Hematopoietic multipotent progenitor cell treated with erythropoietin and hydrocortisone succinate and interleukin-3 and kit ligand, for 8 days (in vitro differentiated cells): ENCODE measurements at places on chromosomes 6 and 20.

DNA sequence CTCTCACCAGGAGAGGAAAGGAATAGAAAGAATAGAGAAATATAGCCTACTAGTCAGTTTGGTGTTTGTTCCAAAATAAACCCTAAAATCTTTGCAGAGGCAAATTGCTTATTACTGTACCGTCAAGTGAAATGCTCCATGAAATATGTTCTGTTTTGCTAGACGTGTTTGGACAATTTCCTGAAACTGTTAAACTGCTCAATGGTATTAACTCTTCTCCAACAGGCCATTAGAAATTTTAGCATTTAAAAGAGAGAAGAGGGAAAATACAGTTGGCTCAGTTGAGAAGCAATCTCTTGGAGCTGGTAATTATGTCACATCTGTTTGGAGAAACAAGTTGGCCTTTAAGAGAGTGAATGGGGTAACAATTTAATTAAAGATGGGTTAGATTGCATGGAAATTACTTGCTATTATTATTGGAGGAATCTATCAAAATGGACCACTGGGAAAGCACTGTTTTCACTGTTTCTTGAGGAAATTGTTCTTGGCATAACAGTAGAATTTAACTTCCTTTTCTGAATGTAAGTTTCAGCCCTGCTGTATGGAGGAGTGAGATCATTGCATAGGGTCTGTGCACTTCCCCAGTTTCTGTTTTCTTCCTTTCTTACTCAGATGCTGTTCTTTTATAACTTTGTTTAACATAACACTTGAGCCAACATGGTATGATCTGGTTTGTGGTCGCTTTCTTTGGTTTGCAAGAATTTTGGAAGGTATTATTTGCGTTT is 373.6 kb downstream of the PLCB1 start:
- DNase-seq = no peak

- no peak for DNase-seq
Measured at GRCh38 chr20:1062334-1063010, 55.9 kb upstream of the PSMF1 start.

DNA sequence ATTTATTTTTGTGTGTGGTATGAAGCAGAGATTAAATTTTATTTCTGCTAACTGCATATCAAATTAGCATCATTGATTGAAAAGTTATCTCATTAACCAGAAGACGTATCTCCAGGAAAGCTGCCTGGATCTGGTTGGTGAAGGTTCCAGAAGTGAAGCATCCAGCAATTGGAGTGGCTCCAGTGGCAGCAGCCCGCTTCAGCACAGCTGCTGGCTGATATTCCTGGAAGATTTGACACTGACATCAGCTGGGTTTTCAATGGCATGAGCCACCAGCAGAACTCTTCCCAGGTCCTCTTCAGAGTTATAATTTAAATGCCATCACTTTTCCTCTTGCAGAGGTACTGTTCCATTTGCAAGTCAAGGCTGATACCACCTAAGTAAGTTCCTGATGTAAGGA is 363.5 kb downstream of the BCKDHB start:
- no peak for DNase-seq

GRCh38 chr6:29720863-29721262 is 2.4 kb upstream of the HLA-F start:
- no peak for DNase-seq

DNA sequence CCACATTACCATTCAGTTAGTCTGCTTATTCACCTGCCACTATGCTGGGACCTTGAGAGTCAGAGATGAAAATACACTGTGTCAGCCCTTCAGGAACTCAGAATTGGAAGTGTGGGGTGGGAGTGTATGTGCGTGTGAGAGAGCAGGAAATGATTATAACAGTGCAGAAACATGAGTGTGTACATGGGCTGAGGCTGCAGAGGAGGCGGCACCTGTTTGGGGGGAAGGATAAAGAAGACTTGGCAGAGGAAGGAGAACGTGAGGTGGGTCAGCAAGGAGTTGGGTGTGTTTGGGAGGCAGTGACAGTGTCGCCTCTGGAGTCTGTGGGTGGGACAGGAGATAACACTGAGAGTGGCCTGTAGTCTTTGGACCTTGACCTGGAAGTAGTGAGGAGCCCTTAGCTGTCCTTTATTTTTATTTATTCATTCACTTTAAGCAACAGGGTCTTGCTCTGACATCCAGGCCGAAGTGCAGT is 3.1 kb downstream of the CHMP4B start:
- peak; percentile 29 for DNase-seq

- no peak for DNase-seq
Measured at GRCh38 chr20:20289331-20289730, 78.6 kb upstream of the INSM1 start.

DNA sequence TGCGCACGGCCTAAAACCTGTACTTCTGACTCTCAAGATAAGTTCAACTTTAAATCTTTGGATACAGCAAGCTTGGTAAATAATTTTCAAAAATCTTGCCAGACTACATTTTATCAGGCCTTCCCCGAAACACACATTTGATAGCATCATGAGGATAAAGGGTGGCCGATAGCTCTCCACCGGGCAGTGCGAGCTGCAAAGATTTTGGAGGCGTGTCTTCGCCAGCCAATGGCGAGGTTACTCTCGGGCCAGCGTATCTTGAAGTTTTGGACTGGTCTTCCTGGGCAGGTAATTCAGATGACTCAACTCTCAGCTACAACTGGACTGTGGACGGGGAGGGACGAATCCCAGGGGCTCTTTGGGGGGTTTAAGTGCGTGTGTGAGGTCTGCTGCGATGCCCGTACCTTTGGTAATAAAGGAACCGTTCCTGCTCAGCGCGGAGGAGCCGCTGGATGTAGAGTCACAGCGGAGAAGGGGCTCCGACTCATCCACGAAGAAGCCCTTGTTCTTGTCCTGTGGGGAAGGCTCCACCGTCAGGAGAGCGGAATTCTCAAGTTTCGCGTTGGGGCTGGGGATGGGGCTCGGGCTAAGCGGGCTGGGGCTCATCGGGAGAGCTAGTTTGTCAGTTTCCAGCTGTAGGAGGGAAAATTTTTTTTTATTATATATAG is 75.3 kb downstream of the TNFRSF21 start:
- DNase-seq = no peak

DNA sequence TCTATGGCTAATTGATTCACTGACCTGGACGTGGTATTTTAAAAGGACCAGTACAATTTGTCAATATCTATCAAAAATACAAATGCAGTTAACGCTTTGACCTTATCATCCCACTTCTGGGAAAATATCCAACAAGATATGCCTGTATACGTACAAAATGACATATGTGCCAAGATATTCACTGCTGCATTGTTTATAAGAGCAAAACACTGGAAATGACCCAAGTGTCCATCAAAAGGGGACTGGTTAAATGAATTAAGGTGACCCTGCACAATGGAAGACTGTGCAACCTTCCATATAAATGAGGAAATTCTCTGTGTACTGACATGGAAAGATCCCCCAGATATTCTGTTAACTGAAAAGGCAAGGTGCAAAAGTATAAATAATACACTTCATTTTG is 13.9 kb downstream of the TRAM2 start:
- peak; percentile 24 for DNase-seq

- DNase-seq = no peak
Measured at GRCh38 chr6:46407246-46407645, 84.0 kb downstream of the RCAN2 start.
